Large intestine (tissue), 12 donors: ENCODE measurements at places on chromosomes 3 and 15. TPM values are rescaled to one million over a fixed set of nuclear protein-coding genes. Genes with fewer than 3 reads are reported as not detected.
A peak's percentile ranks its signal among the peaks of the same experiment; 100 is the strongest.

Gene CCR9
- 1.0 TPM for polyA plus RNA-seq

Gene PAQR9
- polyA plus RNA-seq = 0.13 TPM

Gene TMEM44
- polyA plus RNA-seq = 18.5 TPM

Gene ZCWPW2
- polyA plus RNA-seq = 0.69 TPM

Gene ALDH1A2
- polyA plus RNA-seq = 13.7 TPM

Gene NMNAT3
- 15.1 TPM for polyA plus RNA-seq

Gene CPLX3
- not detected for polyA plus RNA-seq

Gene HTR3E
- 0.03 TPM for polyA plus RNA-seq

Gene SELENOK
- polyA plus RNA-seq = 56.3 TPM

Gene MITF
- 2.8 TPM for polyA plus RNA-seq

Gene PLSCR4
- 38.8 TPM for polyA plus RNA-seq

DNA sequence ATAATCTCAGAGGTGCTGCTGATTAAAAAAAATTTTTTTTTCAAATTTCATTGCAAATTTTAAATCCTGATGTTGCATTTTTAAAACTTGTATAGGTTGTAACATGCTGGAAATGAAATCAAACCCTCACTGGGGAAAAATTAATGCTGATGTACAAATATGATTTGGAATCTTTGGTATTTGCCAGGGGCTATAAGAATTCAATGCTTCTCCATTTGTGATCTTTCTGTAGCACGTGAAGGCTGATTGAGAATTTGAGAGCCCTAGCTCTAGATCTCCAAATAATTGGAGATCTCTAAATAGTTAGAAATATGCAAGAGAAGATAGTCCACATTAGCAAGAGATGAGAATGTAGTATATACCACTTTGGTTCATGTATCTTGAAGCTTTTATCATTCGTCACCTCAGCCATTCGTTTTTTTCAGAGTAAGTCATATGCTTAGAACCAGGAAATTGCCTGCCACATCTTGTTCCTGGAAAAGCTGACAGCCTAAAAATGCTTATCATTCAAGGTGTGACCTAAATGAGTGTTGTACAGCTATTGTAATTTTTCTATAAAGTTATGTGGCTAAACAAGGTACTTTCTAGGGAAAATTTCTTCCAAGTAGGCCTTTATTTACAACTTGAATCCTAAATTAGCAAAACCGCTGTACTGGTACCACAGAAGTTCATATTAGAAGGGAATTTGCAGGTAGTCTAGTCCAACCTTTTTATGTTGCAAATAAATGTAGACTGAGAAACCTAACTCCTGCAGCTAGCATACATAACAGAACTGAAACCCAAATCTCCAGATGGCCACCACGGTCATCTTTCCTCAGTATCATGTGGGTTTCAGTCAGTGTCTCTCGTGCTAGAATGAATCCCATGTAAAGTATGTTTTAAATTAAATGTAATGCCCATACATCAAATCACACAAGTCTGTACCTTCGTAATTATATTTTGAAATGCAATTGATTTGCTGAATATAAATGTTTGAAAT is 48.5 kb downstream of the FNDC3B start:
- no peaks in the 10 kb centered on the region for H3K27me3 ChIP-seq
- H3K4me3 ChIP-seq = no peak overlapping the region
- H3K27ac ChIP-seq = peak overlapping the region; percentile 81
- peaks cover 4% of the 10 kb centered on the region for H3K36me3 ChIP-seq

- H3K27me3 ChIP-seq = no peaks in the 10 kb centered on the region
- no peak for DNase-seq
- H3K36me3 ChIP-seq = no peaks in the 10 kb centered on the region
- no peaks in the 10 kb centered on the region for H3K4me1 ChIP-seq
Measured at GRCh38 chr15:73650416-73651126, 17.4 kb upstream of the NPTN start.

DNA sequence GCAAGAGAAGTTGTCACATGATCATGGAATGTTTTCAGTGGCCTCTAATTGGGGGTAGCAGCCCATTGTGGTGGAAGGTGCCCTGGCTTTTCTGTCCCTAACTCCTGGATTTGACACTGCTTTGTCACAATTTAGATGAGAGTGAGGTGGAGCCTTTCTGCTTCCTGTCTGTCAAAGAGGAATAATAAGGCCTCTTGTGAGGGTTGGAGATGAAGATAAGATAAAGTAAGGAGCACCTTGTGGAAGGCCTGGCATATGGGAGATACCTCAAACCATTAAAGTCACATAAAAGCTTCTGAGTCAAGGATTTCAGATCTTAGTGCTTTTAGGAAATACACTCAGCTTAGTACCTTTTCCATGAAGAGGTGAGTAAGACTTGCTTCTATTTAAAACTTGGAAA is 172.6 kb upstream of the FAM3D start:
- no peaks in the 10 kb centered on the region for H3K4me1 ChIP-seq
- H3K27ac ChIP-seq = no peak overlapping the region
- no peaks in the 10 kb centered on the region for H3K27me3 ChIP-seq
- H3K4me3 ChIP-seq = no peak overlapping the region

- H3K4me3 ChIP-seq = no peak overlapping the region
- DNase-seq = peak; percentile 8
- H3K4me1 ChIP-seq = no peaks in the 10 kb centered on the region
- no peak overlapping the region for H3K27ac ChIP-seq
Measured at GRCh38 chr3:175068587-175068986, 209.5 kb downstream of the NAALADL2 start.

GRCh38 chr3:194688200-194688740 is 2.6 kb downstream of the FAM43A start:
- peaks cover 7% of the 10 kb centered on the region for H3K4me1 ChIP-seq
- H3K27me3 ChIP-seq = peaks cover 39% of the 10 kb centered on the region
- no peaks in the 10 kb centered on the region for H3K36me3 ChIP-seq
- DNase-seq = no peak

- no peak for DNase-seq
- H3K27ac ChIP-seq = no peak overlapping the region
- no peaks in the 10 kb centered on the region for H3K27me3 ChIP-seq
- no peak overlapping the region for H3K4me3 ChIP-seq
- H3K36me3 ChIP-seq = peaks cover 22% of the 10 kb centered on the region
Measured at GRCh38 chr3:39404943-39405686, 1.4 kb upstream of the RPSA start.

GRCh38 chr3:24396338-24396737 is 98.3 kb downstream of the THRB start:
- H3K4me3 ChIP-seq = no peak overlapping the region
- peaks cover 16% of the 10 kb centered on the region for H3K4me1 ChIP-seq
- no peak for DNase-seq

DNA sequence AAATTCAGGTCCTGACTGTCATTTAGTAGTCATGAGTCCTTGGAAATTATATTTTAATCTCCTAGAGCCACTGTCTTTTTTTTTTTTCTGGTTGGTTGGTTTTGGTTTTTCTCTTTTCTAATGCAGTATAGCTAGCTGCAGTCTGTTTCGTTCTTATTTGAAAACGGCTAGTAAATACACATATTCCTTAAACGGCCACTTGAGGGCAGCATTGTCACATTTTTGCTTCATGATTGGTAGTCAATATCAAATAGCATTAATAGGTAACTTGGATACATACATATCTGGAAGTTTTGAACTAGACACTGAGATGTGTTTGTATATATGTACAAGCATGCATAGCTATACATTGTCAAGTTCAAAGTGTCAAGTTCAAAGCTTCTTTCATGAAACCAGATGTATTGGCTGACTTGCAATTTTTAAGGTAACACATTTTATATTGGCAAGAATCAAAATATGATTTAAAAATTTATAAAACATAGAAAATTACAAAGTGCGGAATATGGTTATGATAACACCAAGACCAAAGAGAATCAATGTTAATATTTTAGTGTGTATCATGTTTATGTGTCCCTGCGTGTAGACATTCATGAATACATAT is 22.5 kb downstream of the GABRA5 start:
- no peak overlapping the region for H3K27ac ChIP-seq
- peaks cover 12% of the 10 kb centered on the region for H3K27me3 ChIP-seq
- H3K4me1 ChIP-seq = peaks cover 3% of the 10 kb centered on the region
- H3K36me3 ChIP-seq = no peaks in the 10 kb centered on the region

GRCh38 chr3:64221571-64222257 is 3.6 kb downstream of the PRICKLE2 start:
- no peak overlapping the region for H3K27ac ChIP-seq
- H3K27me3 ChIP-seq = no peaks in the 10 kb centered on the region
- no peak for DNase-seq
- H3K4me1 ChIP-seq = no peaks in the 10 kb centered on the region
- H3K36me3 ChIP-seq = no peaks in the 10 kb centered on the region

DNA sequence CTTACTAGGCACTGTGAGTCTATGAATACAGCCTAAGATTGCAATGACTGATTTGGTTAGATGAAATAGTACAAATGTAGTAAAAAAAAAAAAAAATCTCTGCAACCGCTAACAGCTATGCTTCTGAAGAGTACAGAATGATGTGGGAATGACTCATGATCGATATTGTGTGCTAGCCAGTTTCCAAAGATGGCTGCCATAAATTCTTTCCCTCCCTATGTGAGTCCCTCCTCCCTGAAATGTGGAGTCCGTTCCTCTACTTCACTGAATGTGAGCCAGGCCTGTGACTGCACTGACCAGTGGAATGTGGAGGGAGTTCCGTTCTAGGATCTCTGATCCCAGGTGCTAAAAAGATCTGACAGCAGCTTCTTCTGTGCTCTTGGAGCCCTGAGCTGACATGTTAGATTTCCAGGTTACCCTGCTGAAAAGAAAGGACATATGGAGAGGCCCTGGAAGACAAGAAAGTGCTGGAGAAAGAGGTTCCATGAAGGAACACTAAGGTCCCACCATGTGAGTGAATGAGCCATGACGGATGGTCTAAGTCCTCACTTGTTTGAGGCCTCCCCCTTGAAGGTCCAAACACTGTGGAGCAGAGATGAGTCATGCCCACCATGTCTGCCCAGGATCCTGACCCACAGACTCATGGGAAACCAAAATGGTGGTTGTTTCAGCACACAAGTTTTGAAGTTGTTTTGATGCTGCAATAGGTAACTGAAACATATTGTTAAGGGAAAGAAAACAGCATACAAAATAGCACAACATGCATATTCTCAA is 46.3 kb downstream of the DGKG start:
- no peak for DNase-seq
- H3K4me3 ChIP-seq = no peak overlapping the region
- no peaks in the 10 kb centered on the region for H3K4me1 ChIP-seq
- H3K36me3 ChIP-seq = no peaks in the 10 kb centered on the region

DNA sequence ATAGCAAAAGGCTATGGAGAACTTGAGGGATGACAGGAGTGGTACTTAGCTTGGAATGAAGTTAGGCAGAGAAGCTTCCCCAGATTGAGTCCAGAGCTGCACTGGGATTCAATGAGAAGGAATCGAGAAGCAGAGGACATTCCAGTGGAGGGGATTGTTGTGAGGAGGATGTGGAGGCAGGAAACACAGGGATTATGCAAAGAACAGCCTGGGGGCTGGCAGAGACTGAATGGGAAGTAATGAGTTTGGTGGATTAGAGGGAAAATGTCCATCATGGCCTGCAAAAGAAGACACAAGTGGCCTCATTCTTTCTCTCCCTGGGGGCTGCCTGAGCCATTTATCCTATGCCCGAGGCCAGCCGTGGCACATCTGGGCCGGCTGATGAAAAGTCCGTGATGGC is 20.5 kb upstream of the SCN10A start:
- no peak overlapping the region for H3K4me3 ChIP-seq
- no peaks in the 10 kb centered on the region for H3K36me3 ChIP-seq
- no peak for DNase-seq
- H3K4me1 ChIP-seq = no peaks in the 10 kb centered on the region
- no peak overlapping the region for H3K27ac ChIP-seq
- H3K27me3 ChIP-seq = no peaks in the 10 kb centered on the region

DNA sequence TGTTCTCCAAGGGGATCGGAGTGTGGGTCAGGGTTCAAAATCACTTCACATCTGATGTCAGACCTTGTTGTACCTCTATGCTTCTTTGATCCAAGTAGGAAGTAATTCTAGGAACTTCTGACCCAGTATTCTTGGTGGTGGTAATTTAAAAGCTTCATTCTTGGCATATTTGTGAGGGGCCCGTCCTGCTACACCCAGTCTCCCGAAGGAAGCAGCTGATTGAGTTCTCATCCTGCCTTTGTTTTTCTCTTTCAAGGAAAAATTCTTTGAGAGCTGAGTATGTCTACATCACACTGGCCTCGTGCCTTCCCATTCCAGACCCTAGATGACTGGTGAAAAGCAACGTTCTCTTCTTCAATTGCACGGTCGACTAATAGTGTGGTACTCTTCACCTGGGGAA is 234.4 kb upstream of the TPRG1 start:
- H3K36me3 ChIP-seq = no peaks in the 10 kb centered on the region
- H3K27ac ChIP-seq = no peak overlapping the region
- H3K4me3 ChIP-seq = no peak overlapping the region
- no peaks in the 10 kb centered on the region for H3K4me1 ChIP-seq
- DNase-seq = no peak

- no peaks in the 10 kb centered on the region for H3K27me3 ChIP-seq
- H3K27ac ChIP-seq = peak overlapping the region; percentile 58
- no peak for DNase-seq
- no peak overlapping the region for H3K4me3 ChIP-seq
- H3K4me1 ChIP-seq = peaks cover 21% of the 10 kb centered on the region
- peaks cover 18% of the 10 kb centered on the region for H3K36me3 ChIP-seq
Measured at GRCh38 chr3:171695426-171695825, 114.9 kb downstream of the PLD1 start.

DNA sequence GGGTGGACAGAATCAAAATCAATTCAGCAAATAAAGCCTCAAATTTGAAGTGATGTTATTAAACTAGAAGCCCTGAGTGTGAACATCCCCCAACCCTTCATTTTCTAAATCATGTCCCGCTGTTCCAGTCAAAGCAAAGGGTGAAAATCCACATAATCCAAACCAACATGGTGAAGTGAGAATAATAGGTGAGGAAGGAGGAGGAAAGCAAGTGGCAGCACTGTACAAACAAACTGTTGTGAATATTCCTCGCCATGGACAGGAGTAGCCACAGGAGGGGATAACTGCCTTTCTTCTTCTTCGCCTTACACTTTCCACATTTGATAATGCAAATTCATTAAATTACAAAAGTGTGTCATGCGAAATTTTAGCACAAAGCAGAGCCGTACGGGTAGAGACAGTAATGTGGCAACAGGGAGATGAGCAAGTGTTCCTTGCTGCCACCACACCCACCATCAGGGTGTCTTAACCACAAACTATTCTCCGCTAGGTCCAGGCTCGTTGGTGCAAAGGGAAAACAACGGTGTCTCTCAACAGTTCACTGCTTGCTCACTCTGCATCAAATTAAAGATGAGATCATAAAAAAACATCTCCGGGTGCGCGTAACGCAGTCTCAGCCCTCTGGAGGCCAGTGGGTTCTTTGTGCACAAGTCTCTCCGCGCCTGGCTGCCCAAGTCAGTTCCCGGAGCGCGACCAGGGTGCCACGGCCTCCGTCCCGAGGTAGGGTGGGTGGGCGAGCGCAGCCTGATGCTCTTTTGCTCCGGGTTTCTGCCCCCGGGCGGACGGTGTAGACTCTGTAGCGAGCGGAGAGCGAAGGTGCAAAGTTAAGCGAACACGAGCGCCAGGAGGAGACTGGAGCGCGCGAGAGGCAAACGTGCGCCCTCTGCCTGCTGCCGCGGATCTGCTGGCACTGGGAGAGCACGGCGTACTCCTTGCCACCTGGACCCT is 6.7 kb downstream of the EPHA3 start:
- peak overlapping the region; percentile 45 for H3K4me3 ChIP-seq
- no peak overlapping the region for H3K27ac ChIP-seq
- H3K36me3 ChIP-seq = no peaks in the 10 kb centered on the region
- peaks cover 14% of the 10 kb centered on the region for H3K27me3 ChIP-seq
- peak; percentile 30 for DNase-seq
